ENCODE measurements at places on chromosomes 3 and 15.

DNA sequence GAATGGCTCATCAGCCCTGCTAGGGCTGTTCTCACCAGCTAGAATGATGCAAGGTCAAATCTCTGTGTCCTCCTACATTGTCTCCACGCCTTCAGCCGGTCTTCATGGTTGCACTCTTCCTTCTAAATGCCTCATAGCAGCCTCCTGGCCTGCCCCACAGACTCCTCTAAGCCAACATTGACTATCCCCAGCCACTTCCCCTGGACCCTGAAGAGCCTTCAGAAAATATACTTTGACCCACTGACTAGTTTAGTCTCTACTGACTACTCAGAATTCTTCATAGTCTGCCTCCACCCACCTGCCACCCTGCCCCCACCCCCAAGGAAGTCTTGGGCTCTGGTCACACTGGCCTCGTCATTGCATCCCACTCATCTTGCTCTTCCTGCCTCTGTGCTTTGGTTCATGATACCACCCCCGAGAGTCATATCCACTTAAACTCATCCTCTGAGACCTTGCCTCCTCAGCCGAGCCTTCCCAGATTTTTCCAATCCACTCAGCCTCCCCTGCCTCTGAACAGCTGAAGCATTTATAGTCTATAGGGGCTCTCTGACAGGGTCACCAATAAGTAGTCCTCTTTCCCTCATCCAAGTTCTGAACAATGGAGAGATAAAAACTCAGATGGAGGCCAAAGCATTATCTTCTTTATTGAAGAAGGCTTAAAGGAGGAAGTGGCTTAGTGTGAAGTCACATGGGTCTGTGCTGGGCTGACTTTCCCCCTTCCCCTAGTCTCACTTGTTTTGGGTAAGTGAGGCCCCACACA, 9.5 kb upstream of the DOCK3 start:
- no peak for DNase-seq

DNA sequence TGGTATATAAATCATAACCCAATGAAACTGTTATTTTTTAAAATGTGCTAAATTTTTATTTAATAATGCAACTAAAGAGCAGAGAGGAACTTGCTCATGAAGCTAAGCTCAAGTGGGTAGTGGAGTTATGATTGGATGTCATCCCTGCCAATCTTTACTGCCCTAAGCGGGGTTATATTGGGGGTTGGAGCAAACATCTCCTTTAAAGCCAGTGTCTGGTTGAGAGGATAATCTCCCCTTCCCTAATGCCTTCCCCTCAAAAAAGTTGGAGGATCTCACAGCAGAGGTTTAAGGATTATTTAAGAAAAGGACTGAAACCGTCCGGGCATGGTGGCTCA, 32.1 kb upstream of the CLASP2 start:
- no peak for DNase-seq

DNA sequence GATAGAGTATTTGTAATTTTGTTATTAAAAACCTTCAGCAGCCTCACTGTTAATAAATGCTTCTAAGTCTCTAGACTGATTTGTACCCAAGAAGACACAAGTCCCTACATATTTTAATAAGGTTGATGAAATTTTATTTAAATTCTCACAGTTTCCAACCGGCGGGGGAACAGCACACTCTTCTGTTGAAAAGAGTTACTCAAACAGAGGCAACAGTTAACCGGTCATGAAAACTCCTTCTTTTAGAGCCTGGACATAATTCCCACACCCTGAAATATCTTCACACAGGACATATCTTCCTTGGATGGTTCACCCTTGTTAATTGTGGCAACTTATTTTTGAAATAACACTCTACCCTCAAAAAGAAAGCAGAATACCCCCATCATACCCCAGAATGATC, 278.8 kb downstream of the FOXP1 start:
- no peak for DNase-seq

DNA sequence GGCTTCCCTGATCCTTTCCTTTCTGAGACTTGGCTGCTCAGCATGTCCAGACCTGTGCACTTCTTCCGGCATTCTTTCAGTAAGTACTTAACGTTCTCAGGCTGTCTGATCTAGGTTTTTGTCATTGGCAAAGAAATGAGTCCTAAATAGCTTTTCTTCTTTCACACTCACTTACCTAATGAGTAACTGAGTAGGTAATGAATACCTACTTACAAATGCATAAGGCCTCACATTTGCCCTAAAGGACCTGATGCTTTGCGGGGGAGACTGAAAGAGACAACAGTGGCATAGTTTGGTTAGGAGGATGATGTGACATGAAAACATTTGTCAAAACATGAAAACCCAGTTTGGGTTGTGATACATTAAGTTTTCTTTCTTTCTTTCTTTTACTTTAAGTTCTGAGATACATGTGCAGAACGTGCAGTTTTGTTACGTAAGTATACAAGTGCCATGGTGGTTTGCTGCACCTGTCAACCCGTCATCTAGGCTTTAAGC, 516.7 kb upstream of the CFAP20DC start:
- no peak for DNase-seq

DNA sequence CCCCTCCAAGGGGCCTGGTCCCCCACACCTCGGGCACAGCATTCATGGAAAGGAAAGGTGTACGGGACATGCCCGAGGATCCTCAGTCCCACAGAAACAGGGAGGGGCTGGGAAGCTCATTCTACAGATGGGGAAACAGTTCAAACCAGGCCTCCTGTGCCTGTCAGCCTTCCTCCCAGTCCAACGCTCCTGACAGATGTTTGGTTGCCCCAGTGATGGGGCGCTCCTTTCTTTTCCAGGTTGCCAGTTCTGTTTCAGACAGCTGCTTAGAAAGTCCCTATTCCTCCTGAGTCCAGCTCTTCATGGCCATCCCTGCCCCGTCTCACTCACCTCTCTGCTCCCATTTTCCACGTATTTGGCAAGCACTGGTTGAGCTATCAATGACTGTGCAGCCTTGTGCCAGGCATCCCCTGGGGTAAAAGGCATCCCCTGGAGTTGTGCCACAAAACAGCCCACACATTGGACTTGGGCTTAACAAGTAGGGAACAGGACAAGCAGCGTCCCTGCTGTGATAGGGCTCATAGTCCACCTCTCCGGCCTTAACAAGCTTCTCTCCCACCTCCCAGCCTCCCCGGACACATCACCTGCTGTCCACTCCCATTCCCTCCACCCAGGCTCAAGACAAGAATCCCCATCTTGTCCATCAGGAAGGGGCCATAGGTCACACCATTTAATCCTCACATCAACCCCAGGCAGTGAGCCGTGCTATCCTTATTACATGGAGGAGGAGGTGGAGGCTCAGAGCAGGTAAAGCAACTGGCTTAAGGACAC, 6.6 kb downstream of the OXTR start:
- no peak for DNase-seq

GRCh38 chr3:40576396-40576795, 51.6 kb downstream of the ZNF621 start:
- DNase-seq: no peak

DNA sequence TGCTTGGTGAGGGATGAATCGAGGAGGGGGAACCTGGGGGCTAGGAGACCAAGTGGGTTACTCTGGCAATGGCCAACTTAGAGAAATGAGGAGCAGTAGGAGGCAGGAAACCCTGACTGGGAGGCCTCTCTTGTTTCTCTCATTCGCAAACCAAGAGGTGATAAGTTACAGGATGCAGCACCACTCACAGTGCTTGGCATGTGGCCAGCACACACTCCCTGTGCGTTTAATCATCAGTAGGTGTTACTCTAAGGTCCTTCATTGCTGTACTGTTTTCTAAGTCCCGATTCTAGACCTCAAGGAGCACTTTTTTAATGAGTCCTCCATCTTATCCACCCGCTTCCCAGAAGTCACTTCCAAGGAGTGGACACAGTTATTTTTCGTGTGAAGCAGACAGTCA, 314.1 kb upstream of the TRIM42 start:
- no peak for DNase-seq

GRCh38 chr3:176872771-176873209, 324.5 kb downstream of the TBL1XR1 start:
- DNase-seq: no peak

GRCh38 chr15:92812271-92812670, 87.9 kb upstream of the CHD2 start:
- DNase-seq: no peak

All from brain pericyte (primary cell).